NB4 (cell line): ENCODE measurements at places on chromosomes 2 and 18.

- DNase-seq = no peak
These were observed 25.4 kb upstream of the PID1 start for GRCh38 chr2:229296536-229296935.

- no peak for DNase-seq
These were observed 291.5 kb downstream of the SP3 start for GRCh38 chr2:173673640-173674039.

- no peak for DNase-seq
These were observed 67.3 kb upstream of the SNTG2 start for GRCh38 chr2:883260-883802.

- DNase-seq = no peak
These were observed 63.7 kb downstream of the RNF152 start for GRCh38 chr18:61829108-61829507.

DNA sequence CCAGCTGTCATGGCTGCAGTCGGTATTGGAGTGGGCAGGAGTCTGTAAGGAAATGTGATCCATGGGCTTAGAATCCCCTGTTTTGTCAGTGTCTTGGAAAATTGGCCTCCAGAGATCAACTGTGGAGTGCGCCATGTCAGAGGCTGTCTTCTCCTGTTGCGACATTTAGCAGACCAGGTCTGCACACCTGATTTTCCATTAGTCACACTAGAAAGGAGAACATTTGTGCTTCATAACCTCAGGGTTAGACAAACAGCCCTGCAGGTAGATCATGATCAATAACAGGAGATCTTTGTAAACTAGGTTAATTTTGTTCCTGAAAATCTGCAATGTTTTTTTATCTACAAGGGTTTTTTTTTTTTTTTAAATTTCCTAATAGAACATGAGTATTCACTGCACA lies 28.0 kb downstream of the LDLRAD4 start:
- DNase-seq = no peak

DNA sequence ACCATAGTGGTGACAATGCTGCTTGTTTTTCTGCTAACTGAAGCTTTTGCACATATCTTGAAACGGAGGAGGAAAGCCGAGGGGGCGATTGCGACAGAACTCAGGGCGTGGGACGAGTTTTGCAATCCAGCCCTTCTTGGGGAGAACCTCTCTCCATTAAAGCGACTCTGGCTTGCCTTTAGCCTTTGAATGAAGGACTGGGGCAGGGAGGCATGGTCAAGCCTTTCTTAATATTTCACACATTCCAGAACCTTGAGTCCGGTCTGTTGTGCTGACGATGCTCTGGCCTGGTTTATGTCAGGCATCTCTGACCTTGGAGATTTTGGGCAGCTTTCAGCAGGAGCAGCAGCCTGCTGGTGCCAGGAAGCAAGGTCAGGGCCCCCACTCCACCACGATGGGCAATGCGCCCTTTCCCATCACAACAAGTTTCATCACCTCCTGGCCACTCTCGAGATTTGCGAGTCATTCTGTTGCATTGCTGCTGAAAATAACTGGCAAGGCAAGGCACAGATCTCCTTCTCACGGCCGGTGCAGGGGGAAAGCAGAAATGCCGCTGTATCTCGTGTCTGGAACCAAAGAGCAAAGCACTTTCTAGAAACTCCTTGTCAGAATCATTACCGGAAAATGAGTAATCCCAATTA lies 10.8 kb downstream of the EMILIN2 start:
- peak; percentile 96 for DNase-seq

GRCh38 chr18:49076654-49077166 lies 125.9 kb upstream of the SMAD7 start:
- DNase-seq = no peak

GRCh38 chr2:119950966-119951365 lies 61.9 kb upstream of the EPB41L5 start:
- no peak for DNase-seq

- DNase-seq = no peak
These were observed 353.9 kb downstream of the SS18 start for GRCh38 chr18:25736516-25736915.

DNA sequence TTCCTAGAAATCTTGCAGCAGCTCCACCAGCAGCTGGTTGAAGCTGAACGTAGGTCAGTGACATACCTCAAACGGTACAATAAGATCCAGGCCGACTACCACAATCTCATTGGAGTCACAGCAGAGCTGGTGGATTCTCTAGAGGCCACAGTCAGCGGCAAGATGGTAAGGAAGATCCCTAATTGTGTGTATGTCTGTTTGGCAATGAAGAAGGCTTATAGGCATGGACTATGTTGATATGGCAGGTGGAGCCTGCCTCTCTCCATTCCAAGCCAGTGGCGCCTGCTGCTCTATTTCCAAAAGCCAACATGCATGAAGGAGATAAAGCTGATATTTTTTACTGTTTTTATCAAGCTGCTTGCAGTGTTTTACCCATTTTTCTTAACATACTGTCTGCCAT lies 36.8 kb downstream of the ARMC9 start:
- no peak for DNase-seq

DNA sequence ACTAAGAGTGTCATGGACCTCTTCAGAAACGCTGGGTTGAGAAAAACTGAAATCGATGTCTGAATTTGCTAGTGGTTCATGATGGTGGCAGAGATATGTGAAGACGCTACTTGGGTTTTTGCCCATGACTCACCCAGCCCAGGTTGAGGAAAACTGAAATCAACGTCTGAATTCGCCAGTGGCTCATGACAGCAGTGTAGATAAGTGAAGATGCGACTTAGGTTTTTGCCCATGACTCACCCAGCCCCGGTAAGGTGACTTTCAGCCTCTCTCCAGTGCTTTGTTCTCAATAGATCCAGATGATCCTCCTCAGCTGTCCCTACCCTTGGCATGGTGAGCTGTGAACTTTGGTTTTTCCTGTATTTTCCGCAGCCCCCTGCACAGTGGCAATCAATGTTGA lies 105.3 kb upstream of the SIX3 start:
- DNase-seq = no peak

DNA sequence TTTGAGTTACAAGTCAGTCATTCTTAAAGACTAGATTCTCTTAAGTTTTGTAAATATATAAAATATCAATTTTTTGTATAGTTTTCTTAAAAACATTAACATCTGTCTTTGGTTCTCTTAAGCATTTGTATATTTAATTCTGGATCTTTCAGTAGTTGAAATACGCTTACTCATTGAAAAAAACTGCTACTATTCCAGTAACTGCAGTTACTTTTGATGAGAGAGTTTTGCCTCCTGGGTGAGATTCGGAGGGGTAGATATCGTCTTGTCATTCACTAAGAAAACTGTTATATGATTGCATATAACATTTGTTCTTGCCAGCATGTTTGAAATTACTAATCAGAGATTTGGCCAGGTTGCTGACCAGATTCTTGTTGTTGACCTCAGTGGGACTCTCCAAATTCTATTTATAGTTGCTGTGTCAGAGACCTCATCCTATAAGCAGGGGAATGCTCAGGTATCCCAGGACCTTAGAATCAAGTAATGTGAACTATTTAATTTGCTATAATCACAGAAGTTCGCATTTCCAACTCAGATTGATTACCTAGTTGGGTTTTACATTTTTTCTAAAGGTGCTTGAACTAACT lies 7.9 kb downstream of the AGPS start:
- no peak for DNase-seq

- DNase-seq = no peak
These were observed 211.4 kb upstream of the SLC39A10 start for GRCh38 chr2:195445639-195446038.

DNA sequence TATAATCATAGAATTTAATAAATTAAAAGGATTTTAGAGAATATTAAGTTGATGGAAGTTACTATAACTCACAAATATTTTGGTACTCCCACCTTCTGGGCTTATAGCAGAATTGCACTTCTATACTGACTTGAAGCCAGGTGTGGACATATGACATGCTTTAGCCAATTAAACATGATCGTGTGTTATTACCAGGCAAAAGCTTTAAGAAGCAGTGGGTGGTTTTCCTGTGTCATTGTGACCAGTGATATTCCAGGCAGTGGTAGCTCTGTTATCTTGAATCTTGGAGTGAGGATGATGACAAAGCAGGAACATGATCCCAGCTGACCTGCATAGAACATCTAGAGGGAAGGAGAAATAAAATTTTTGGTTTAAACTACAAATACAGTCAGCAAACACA lies 370.9 kb upstream of the ZEB2 start:
- DNase-seq = peak; percentile 44
